ENCODE measurements at places on chromosomes 7 and 10. TPM values are rescaled to one million over a fixed set of nuclear protein-coding genes. Genes with fewer than 3 reads are reported as not detected.

The DNAH11 gene
- not detected for total RNA-seq

The SPDYE1 gene
- total RNA-seq, result not detected

The HERC4 gene
- total RNA-seq, result 116 TPM

The TAS2R40 gene
- not detected for total RNA-seq

The TAS2R4 gene
- total RNA-seq, result 0.65 TPM

The DLX5 gene
- total RNA-seq, result not detected

The FAM131B gene
- total RNA-seq, result 0.80 TPM

The DNMBP gene
- 11.8 TPM for total RNA-seq

The TMEM229A gene
- not detected for total RNA-seq

The SPDYE6 gene
- total RNA-seq, result not detected

The GIMAP2 gene
- 0.81 TPM for total RNA-seq

The ITIH2 gene
- total RNA-seq, result not detected

- no peak overlapping the region for H3K27ac ChIP-seq
- DNase-seq, result peak; percentile 40
- no peak overlapping the region for H3K4me3 ChIP-seq
- H3K27me3 ChIP-seq, result no peaks in the 10 kb centered on the region
Measured at GRCh38 chr7:31782411-31782991, 95.5 kb downstream of the PPP1R17 start.

DNA sequence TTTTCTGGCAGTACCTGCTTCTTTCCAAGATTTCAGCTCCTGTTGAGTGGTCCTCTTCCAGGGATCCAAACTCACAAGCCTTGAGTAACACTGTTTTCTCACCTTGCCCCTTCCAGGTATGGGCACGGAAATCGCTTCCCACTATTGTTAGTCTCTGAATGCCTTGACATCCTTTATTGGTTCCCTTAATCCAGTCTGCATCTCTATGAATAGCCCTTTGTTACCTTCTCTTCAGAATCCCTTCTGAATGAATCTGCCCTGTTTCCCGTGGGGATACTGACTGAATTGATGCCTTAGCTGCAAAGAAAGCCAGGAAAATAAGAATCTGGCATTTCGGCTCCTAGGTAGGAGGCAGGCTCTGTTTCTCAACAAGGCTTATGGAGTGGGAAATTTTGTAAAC lies 467.7 kb downstream of the PLXNA4 start:
- no peak for DNase-seq
- no peaks in the 10 kb centered on the region for H3K27me3 ChIP-seq
- no peaks in the 10 kb centered on the region for H3K36me3 ChIP-seq
- no peaks in the 10 kb centered on the region for H3K4me1 ChIP-seq
- no peak overlapping the region for H3K27ac ChIP-seq

GRCh38 chr7:4828720-4829383 lies 33.0 kb downstream of the PAPOLB start:
- H3K27ac ChIP-seq, result no peak overlapping the region
- H3K4me1 ChIP-seq, result 0 out of 2 replicates have a peak, but pooled peaks cover 7% of the 10 kb centered on the region
- H3K27me3 ChIP-seq, result peaks cover 61% of the 10 kb centered on the region
- no peaks in the 10 kb centered on the region for H3K36me3 ChIP-seq

DNA sequence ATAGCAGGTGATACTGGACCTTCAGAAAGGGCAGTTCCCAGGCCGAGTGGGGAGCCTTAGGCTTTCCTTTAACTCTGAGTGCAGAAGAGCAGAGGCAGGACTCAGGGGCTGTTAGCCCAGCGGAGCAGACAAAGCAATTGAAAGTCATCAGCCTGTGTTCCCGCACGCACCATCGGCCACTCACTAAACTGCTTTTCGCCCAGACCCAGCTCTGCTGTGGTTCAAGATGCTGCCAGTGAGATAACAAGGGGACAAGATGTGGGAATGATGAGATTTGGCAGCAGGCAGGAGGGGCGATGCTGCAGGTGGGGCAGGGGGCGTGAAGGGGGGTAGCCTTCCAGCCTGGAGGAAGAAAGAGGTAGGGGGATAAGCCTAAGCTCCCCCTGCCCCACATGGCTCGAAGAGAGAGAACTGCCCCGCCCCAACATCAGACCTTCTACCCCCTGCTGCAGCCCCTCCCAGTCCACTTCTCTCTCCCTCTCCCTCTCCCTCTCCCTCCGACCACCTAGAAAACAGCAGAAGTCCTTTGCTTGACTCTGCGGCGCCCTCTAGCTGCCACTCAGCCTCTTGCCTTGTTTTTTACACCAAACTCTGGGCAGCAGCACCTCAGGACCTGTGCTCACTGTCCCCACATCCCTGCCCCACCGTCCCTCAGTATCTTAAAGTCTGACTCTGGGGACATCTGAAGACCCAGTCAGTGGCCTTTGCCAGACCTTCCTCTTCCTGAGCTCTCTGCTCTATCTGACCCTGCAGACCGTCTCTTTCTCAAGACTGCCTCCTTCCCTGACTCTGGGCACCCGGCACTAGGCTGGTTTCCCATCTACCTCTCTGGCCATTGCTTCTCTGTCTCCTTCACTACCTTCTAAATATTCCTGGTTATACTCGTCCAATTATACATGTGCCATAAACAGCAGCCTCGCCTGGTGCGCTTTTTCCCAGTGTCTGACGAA lies 110.5 kb downstream of the C10orf105 start:
- H3K27ac ChIP-seq, result no peak overlapping the region
- DNase-seq, result peak; percentile 48
- no peaks in the 10 kb centered on the region for H3K27me3 ChIP-seq
- H3K4me3 ChIP-seq, result no peak overlapping the region

- H3K4me3 ChIP-seq, result no peak overlapping the region
- no peaks in the 10 kb centered on the region for H3K4me1 ChIP-seq
- no peaks in the 10 kb centered on the region for H3K27me3 ChIP-seq
- no peak overlapping the region for H3K27ac ChIP-seq
- DNase-seq, result no peak
- H3K36me3 ChIP-seq, result no peaks in the 10 kb centered on the region
Measured at GRCh38 chr10:85614981-85615380, 751.6 kb downstream of the GRID1 start.

- no peak overlapping the region for H3K27ac ChIP-seq
- H3K36me3 ChIP-seq, result no peaks in the 10 kb centered on the region
- no peak for DNase-seq
- no peaks in the 10 kb centered on the region for H3K4me1 ChIP-seq
Measured at GRCh38 chr7:151379193-151379520, 30.7 kb downstream of the WDR86 start.

GRCh38 chr7:55077561-55078410 lies 59.0 kb downstream of the EGFR start:
- H3K4me1 ChIP-seq, result peaks cover 40% of the 10 kb centered on the region
- peak overlapping the region; percentile 86 for H3K27ac ChIP-seq
- H3K36me3 ChIP-seq, result peaks cover 51% of the 10 kb centered on the region
- H3K4me3 ChIP-seq, result no peak overlapping the region

GRCh38 chr10:132208462-132209050 lies 21.8 kb downstream of the DPYSL4 start:
- H3K27me3 ChIP-seq, result no peaks in the 10 kb centered on the region
- H3K36me3 ChIP-seq, result no peaks in the 10 kb centered on the region
- H3K4me1 ChIP-seq, result no peaks in the 10 kb centered on the region
- no peak overlapping the region for H3K27ac ChIP-seq
- H3K4me3 ChIP-seq, result no peak overlapping the region

DNA sequence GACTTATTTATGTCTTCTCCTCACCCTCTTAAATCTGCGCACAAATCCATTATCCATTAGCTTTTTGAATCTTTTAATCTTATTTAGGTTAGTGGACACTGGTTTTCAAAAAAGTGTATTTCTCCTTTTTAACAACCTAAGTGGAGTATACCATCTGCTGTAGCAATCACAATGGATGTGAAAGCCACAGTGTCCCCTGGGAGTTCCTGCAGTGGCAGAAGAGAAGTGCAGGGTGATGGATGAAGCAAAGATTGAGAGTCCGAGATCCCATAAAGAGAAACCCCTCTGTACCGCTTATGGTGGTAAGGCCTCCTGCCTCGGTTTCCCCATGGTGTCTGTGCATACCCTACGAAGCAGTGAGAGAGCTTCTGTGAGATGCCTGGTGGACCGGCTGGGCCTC lies 236.4 kb downstream of the COBL start:
- H3K4me1 ChIP-seq, result no peaks in the 10 kb centered on the region
- no peaks in the 10 kb centered on the region for H3K36me3 ChIP-seq
- DNase-seq, result no peak
- no peaks in the 10 kb centered on the region for H3K27me3 ChIP-seq
- no peak overlapping the region for H3K4me3 ChIP-seq
- H3K27ac ChIP-seq, result no peak overlapping the region

GRCh38 chr7:77444123-77444522 lies 28.0 kb upstream of the GSAP start:
- H3K27ac ChIP-seq, result no peak overlapping the region
- no peak for DNase-seq
- no peaks in the 10 kb centered on the region for H3K36me3 ChIP-seq
- no peaks in the 10 kb centered on the region for H3K27me3 ChIP-seq
- no peak overlapping the region for H3K4me3 ChIP-seq
- peaks cover 12% of the 10 kb centered on the region for H3K4me1 ChIP-seq

DNA sequence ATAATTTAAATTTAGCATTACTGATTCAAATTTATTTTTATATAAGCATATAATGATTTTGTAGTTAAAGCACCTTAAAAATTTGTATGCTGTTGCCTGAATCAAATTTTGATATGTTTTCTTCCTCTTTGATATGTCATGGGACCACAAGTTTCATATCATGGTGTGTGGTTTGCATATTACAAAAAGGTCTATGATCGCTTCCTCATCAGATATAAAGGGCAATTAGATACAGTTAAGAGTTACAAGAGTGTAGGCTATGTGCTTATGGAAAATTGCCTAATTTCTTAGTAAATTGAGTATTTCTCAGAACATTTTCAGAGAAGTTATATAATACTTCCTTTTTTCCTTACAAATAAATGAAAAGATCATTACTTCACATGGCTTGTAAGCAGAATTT lies 22.2 kb downstream of the MRC1 start:
- H3K4me1 ChIP-seq, result peaks cover 9% of the 10 kb centered on the region
- no peaks in the 10 kb centered on the region for H3K27me3 ChIP-seq
- H3K36me3 ChIP-seq, result no peaks in the 10 kb centered on the region
- no peak overlapping the region for H3K27ac ChIP-seq

Data from PC-9 (cell line).